CD4-positive, CD25-positive, alpha-beta regulatory T cell (primary cell): ENCODE measurements at places on chromosomes 11 and 22. TPM values are rescaled to one million over a fixed set of nuclear protein-coding genes. Genes with fewer than 3 reads are reported as not detected.

- no peak for DNase-seq
Observed at GRCh38 chr22:36211237-36211861, 9.7 kb upstream of the APOL4 start.

DNA sequence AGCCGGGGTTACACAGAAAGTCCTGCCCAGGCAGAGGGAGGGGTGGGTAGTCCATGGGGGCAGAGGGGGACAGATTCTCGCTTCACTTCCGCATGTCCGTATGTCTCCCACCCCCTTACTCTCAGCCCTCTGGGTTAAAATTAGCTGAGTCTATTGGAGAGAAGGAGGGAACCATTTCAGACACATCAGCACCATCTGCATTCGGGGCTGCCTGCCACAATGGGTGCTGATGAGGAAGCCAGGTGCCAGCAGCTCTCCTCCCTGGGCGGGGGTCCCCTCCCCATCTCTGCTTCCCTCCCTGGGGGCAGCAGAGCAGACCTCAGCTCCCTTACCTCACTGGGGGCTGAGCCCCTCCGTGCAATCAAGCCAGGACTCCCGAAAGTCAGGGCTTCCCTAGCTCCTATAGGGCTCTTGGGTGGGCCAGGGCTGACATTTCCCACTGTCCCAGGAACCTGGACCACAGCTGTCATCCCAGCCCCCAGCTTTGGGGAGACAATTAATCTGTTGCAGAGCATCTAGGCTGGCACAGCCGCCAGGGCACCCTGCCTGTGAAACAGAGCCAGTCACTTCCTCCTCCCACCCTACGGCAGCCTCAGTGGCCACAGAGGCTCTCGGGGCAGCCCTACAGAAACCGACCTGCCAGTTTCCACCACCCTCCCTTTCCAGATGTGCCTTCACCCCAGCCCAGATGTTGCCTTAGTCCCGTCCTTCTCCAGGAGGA is 67.3 kb downstream of the PDE2A start:
- DNase-seq: no peak

DNA sequence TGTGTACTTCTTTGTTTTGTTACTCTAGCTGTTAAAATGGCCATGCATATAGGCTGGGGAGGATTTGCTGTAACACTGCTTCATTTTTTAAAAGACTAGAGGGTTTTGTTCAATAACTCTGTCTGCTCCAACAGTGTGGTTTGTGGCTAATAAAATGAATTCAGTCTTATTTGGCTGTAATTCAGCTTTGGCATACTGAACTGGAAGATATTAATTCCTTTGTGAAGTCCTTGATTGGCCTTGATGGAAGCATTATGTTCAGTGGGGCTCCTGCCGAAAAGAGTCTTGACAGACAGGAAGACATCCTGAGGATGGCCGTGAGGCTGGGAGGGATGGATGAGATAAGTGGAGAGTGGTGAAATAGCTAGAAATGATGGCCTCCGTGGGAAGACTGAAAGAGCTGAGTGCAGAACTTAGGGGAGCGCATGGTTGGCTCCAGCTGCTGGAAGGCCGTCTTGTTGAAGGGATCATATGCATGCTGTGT is 44.8 kb upstream of the MYO18B start:
- no peak for DNase-seq

- no peak for DNase-seq
Observed at GRCh38 chr11:126205359-126205758, 6.1 kb downstream of the RPUSD4 start.

DNA sequence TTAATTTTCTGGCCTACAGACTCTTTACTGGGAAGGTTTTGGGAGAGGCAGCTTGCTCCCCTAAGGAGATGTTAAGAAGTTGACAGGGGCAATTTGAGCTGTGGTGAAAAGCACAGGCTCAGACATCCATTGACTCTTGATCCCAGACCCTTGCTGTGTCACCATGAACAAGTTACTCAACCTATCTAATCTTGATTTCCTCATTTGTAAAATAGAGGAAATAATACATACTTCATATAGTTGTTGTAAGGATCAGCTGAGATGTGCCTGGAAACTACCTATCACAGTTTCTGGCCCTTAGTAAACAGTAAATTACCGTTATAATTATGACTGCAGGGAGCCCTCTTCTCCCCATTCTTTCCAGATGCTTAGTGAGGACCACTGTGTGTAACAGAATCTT is 16.6 kb upstream of the SCGB1D4 start:
- DNase-seq: no peak

DNA sequence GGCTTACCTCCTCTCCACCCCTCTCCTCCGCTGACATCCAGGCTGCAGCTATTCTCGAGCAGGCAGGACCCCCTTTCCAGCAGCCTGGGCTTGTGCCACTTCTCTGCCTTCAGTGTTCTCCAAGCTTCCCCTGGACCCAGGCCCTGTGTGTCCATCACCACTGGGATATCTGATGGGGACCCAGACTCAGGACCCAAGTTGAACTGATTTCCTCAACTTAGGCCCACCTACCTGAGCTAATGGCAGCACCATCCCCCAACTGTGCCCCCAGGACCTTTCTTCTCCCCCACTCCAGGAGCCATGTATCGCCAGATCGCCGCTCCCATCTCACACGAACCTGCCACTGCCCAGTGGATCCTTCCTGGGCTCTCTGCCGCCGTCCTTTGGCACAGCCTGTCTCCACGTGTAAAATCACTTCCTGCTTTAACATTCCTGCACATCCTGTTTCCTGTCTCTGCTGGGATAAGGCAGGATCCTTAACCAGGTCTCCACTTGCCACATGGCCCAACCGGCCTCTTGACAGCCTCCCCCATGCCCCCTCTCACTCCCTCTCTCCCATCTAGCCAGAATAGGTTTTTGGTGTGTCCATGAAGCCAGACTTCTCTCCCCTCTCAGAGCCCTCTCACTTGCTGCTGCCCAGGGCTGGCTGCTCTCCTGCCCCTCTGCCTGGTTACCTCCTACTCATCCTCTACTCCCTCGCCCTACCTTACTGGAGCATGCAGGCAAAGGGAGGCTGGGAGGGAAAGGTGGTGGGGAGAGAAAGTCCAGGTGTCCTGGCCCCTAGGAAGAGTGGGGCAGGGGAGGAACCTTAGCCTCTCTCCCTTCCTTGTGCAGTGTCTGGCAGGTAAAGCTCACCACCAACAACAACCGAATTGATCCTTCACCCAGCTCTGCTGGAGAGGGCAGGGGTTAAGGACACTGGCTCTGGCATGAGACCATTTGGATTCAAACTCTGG is 9.4 kb downstream of the SPATA19 start:
- no peak for DNase-seq

DNA sequence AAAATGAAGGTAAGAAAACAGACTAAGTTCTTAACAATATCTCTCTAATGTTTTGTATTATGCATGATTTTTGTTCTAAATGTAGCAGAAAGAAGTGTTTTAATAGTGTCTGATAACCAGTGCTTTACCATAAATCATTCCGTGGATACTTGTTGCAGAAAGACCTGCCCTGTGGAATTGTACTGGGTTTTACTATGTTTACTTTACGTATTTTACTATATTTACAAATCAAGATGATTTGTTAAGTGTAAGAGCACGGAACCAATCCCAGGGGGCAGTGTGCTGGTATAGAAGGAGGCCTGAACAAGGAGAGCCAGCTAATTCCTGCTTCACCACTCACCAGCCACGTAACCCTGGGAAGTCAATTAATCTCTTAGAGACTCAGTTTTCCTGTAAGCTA is 1.4 kb downstream of the HTR3B start:
- DNase-seq: no peak

DNA sequence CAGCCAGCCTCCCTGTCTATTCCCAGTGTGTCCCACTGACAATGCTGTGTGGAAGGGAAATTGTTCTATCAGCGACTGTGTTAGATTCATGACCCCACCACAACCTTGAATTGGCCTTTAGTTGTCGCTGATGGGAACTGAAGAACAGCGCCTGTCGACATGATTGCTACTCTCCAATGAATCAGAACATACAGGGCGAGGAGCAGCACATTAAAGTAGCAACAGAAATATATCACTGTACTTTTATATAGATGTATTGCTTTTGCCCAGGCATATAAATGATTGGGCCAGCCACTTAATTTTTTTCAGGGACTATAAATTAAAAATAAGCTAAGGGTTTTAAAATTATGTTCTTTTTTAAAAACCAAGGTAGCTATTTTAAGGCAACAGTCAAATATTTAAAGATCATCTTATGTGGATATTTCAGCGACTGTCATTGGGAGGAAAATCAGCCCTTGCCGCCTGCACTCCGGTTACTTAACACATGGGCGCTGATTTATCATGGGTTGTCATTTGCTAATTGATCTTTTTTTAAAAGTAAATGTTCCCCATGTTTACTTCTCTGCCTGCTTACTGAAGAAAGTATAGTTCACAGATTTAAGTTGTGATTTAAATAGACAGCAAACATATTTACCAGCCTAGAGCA is 42.1 kb downstream of the ARL14EP start:
- DNase-seq: no peak

GRCh38 chr11:10483174-10483573 is 28.1 kb downstream of the AMPD3 start:
- DNase-seq: no peak

GRCh38 chr11:122505304-122506006 is 150.1 kb upstream of the UBASH3B start:
- DNase-seq: peak; percentile 44

GRCh38 chr11:33375688-33376311 is 118.6 kb downstream of the HIPK3 start:
- no peak for DNase-seq

DNA sequence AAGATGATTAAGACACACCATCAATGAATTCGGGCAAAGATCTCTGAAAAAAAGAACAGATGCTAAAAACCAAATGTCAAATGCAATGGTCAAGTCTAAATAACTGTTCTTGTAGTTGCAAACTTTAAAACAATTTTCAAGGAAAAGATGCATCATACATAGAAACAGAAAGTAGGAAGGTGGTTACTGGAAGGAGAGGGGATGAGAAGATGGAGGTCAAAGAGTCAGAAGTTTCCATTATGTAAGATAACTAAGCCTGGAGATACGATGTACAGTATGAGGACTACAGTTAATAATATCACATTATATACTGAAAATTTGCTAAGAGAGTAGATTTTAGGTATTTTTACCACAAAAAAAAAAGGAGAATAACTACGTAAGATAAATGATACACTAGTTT is 27.1 kb downstream of the CWF19L2 start:
- no peak for DNase-seq

- DNase-seq: no peak
Observed at GRCh38 chr11:73143126-73143838, 1.2 kb upstream of the FCHSD2 start.

DNA sequence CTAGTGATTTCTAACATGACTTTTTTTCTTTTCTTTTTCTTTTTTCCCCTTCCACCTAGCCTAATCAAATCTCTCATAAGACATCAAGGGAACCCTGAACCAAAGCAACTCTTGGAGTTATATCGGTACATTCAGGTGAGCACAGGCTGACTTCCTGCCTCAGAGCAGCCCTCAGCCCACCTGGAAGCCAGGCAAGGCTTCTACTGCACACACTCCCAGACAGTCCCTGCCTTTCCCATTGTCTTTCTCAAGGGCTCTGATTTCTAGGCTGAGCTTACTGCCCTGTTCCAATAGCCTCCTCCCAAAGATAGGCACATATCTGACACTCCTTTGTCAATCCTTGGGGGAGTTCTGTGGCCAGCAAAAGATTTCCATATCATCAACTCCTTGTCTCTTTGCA is 629.5 kb downstream of the NTM start:
- DNase-seq: no peak

- no peak for DNase-seq
Observed at GRCh38 chr11:83523676-83524075, 237.5 kb upstream of the CCDC90B start.

DNA sequence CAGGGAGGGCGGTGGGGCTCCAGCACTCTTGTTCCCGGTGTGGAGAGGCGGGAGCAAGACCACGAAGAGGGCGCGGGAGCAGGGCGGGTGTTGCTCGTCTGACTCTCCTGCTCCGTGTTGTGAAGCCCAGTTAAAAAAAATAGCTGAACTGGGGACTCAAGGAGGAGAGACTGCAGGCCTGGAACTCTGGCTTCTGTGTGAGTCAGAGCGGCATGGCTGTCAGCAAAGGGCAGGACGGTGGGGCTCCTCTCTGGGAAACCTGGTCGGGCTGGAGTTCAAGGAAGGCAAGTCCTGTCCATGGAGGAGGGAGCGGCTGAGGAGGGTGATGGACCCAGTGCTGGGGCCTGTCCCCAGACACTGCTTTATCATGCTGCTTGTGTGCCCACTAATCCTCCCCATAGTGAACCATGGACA is 152.3 kb downstream of the FEZ1 start:
- no peak for DNase-seq

DNA sequence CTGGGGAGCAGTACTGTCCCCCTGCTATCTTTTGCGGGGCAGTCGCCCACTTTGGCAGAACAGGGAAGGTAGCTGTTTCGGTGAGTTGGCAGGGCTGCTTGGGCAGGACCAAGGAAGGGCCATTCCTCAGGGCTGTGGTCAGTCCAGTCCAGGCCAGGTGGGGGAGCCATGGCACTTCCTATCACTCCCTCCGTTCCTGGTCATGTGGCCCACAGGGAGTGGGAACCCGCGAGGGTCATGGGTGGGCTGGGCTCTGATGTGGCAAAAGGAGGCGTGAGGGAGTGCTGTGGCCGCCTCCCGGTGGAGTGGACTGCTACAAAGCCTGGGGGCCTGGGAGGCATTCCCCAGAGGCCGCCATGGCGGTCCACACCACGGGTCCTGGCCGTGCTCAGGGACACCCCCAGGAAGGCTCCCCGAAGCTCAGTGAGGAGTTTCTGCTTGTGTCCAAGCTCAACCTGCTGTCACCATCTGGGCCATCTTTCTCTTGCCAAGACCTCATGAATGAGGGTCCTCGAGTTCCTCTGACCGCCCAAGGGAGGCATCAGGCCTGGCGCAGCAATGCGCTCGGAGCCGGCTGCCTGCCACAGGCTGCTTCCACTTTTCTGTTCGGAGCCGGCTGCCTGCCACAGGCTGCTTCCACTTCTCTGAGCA is 11.9 kb downstream of the CHID1 start:
- no peak for DNase-seq

ST14 gene
- total RNA-seq: not detected

YPEL1 gene
- 8.9 TPM for total RNA-seq

PGA5 gene
- total RNA-seq: not detected
